ENCODE measurements at places on chromosomes 3 and 15.

DNA sequence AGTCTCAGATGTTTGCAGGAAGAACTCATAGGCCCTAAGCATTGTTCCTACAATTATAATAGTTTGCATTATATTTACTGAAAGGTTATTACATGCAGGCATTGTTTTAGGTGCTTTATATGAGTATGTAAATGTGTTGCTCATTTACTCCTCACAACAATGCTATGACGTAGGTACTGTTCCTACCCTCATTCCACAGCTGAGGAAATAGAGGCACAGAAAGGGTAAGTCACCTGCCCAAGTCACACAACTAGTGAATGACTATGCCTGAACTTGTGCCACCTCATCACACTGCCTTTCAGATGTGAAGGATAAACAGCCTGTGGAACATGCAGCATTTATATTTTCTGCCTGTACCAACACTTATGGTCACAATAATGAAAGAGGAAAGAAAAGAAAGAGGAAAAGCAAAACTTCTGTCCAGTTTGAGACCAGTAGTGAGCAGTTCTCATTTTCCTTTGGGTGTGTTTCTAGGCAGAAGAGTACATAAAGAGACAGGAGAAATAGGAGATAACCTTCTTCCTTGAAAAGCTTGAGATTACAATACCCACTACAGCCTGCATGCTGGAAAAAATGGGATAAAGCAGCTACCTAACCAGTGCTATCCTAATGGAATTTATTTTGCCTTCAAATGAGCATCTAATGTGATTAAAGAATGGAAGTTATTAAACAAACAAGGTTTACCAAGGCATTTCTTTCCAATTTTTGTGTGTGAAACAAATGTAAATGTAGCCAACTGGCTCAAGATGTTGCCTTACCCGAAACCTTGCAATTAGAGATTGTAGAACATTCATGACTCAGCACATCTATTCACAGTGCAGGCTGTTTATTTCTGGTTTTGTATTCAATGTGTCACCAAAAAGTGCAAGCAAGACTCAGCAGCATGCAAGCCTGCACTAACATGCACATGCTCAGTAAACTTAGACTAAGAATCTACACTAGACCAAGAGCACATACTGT, 20.5 kb upstream of the ENTPD3 start:
- no peaks in the 10 kb centered on the region for H3K4me1 ChIP-seq
- DNase-seq: no peak
- H3K36me3 ChIP-seq: no peaks in the 10 kb centered on the region

- no peak overlapping the region for H3K4me3 ChIP-seq
- H3K27me3 ChIP-seq: no peaks in the 10 kb centered on the region
- no peak overlapping the region for H3K27ac ChIP-seq
- DNase-seq: peak; percentile 44
Measured at GRCh38 chr3:89955156-89955555, 847.7 kb downstream of the EPHA3 start.

- no peaks in the 10 kb centered on the region for H3K36me3 ChIP-seq
- peaks cover 12% of the 10 kb centered on the region for H3K4me1 ChIP-seq
- no peaks in the 10 kb centered on the region for H3K27me3 ChIP-seq
- H3K27ac ChIP-seq: no peak overlapping the region
Measured at GRCh38 chr15:71109130-71109529, 6.1 kb upstream of the THSD4 start.

DNA sequence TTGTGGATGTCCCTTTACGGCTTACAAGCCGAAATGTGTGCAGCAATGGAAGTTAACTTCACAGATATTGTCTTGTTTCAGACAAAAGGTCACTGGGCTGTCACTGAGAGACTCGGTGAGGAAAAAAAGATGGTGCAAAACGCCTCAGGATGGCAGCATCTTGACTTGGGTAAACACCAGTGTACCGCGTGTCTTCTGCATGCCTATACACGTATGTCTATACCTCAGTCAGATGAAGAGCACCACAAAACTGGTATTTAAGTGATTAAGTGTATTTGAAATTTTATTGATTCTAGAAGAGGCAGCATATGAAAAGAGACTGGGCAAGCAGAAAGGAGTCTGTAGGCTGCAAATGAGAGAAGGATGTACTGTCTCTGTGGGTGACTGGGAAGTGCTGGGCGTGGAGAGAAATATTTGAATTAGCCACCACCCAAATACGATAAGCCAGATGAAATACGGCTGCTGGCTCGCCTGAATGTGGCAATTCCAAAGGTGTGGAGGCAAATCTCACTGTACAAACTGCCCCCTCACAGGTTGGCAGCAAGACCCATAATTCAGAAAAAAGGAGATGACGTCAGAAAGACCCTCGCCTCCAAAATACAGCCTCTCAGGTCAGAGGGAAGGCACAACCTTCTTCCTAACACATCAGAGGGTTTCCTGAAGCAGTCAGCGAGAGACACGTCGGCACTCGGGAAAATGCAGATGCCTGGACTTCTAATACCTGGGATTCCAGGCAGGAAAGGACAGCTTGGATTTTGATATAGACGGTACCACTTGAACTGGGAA, 53.4 kb upstream of the NEO1 start:
- H3K36me3 ChIP-seq: no peaks in the 10 kb centered on the region
- no peaks in the 10 kb centered on the region for H3K27me3 ChIP-seq
- no peak overlapping the region for H3K4me3 ChIP-seq
- no peak overlapping the region for H3K27ac ChIP-seq

DNA sequence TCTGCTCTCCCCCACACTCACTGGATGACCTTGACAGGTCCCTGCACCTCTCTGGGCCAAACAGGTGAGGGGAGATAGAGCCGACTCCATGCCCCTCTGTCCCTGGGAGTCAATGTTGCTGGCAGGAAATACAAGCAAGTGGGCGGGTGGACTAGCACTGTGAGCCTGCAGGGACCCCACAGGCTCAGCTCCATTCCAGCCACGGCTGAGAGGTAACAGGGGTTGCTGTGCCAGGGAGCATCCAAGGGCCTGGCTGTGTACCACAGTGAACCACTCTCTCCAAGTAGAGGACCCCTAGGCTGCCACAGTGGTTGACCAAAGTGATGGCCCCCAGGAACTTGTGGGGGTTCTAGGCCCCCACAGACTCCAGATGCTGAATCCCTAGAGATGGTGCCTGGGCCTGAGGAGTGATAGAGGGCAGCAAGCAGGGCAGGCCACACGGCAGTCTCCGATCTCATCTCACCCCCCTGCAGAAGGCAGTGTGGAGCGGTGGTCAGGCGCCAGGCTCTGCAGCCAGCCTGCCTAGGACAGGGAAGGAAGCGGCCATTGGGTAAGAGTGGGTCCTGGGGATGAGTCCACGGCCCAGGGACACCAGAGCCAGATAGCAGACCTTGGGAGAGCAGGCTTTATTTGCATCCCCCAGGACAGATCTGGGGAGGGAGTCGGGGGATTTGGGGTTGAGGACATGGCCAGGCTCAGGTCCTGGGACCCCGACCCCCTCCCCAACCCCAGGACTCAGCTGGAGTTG, 3.2 kb downstream of the TNNC1 start:
- no peak overlapping the region for H3K4me3 ChIP-seq
- H3K36me3 ChIP-seq: no peaks in the 10 kb centered on the region
- H3K27me3 ChIP-seq: no peaks in the 10 kb centered on the region
- H3K4me1 ChIP-seq: peaks cover 28% of the 10 kb centered on the region
- peak; percentile 72 for DNase-seq
- H3K27ac ChIP-seq: peak overlapping the region; percentile 56

DNA sequence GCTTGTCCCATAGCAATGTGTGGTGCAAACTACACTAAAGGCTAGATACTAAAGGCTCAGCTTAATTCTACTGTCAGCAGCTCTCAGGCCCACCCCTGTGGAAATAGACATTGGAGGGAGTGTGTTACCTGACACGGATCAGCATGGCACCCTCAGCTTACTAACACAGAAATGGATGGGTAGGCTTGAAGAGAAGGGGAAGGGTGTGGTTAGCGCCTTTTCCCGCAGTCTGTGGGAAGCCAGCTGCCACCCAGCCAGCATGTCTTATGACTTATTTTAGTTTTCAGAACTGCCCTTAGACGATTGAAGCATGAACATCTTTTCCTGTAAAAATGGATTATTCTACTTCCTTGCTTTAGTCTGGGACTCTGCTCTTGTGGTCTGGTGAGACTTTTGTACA, 25.8 kb upstream of the ADPGK start:
- no peaks in the 10 kb centered on the region for H3K27me3 ChIP-seq
- no peaks in the 10 kb centered on the region for H3K4me1 ChIP-seq
- H3K4me3 ChIP-seq: no peak overlapping the region
- DNase-seq: no peak

DNA sequence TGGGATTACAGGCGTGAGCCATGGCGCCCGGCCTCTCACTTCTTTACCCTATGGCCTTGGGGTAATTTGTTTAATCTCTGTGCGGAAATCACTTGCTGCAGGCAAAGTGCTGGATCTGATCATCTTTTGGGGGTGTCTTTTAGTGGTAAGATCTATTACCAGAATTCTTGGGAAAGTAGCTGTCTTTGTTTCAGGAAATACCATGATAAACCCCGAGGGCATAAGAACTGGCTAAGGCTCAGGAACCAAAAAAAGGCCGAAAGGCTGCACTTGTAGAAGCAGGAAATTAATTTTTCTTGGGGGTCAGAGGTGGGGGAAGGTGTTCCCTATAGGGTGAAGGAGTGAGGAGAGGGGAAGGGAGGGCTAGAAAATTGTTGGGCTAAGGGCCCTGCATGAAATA, 22.7 kb upstream of the IGF2BP2 start:
- no peak for DNase-seq
- no peaks in the 10 kb centered on the region for H3K4me1 ChIP-seq
- H3K4me3 ChIP-seq: no peak overlapping the region
- H3K36me3 ChIP-seq: no peaks in the 10 kb centered on the region

DNA sequence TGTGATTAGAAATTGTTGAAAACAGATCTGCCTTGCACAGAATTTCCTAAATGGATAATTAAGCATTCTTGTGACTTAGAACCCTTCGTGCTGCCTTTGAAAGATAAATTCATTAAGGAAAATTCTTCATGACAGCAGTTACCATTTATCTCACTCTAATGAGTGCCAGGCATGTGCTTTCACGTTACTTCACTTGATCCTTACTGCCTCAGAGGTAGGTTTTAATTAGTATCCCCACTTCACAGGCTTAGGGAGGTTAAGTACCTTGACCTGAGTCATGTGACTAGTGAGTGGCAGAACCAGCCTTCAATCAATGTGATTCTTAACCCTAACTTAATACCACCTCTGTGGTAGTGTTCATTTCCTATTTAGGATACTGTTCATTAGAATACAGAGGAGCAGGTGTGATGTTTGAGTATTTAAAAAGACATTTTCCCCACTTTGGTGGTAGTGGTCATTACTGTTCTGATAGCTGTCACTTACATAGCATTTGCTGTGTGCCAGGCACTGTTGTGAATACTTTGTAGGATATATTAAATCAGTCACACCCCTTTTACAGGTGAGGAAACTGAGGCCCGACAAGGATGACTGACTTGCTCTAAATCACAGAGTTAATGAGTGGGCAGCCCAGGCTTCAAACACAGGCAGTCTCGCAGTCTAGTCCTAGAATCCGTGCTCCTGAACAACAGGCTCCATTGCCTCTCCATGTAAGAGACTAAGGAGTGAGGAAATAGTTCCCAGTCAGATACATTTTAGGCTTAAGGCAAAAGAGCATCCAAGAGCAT, 57.9 kb downstream of the RLBP1 start:
- H3K4me3 ChIP-seq: no peak overlapping the region
- no peak for DNase-seq
- H3K4me1 ChIP-seq: peaks cover 4% of the 10 kb centered on the region
- H3K27me3 ChIP-seq: no peaks in the 10 kb centered on the region

All from kidney (tissue), 22 donors.